CD4-positive, alpha-beta T cell treated with Interleukin-6 at 100 ng/mL for 8 hours (primary cell): ENCODE measurements at places on chromosomes 7 and 10.
A peak's percentile ranks its signal among the peaks of the same experiment; 100 is the strongest.

DNA sequence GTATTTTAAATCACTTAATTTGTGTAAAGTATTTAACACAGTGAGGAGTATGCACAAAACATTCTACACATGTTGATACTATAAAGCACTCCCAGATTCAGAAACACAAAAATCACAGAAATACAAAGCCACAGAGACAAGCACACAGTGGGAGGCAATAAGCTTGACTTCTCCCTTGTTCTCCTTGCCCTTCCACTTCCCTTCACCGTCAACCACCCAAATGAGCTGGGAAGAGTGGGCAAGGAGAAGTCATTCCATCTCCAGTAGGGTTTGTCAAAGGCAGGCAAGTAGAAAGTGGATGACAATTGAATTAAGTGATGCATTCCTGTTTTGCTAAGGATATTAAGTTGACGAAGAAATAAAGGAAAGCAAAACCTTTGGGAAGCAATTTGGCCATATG is 4.2 kb upstream of the TMEM139 start:
- no peak for DNase-seq

- DNase-seq = no peak
Observed at GRCh38 chr7:128872394-128872824, 9.8 kb downstream of the ATP6V1F start.

DNA sequence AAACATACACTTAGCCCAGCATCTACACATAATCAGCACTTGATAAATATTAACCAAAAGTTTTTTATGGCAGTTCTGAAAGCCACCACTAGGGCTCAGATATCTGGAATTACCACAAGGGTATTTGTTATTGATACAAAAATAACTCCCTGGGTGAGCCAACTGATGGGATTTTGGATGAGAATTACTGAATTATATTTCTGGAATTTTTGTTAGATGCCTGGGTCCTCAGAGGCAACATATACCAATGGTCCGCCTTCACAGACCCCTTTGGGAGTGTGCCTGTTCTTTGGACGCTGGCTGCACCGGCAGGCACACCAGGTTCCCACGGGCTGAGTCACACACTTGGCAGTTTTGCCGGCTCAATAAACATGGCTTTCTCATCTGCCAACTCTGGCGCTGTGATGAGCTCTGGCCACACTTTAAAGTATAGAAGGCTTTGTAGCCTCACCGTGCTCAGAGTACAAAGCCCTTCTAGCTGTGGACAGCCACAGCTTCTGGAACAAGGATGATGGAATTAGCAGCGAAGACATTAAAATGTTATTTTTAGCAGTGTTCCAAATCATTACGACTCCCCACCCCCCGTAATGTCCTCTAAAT is 24.5 kb upstream of the EEPD1 start:
- no peak for DNase-seq

DNA sequence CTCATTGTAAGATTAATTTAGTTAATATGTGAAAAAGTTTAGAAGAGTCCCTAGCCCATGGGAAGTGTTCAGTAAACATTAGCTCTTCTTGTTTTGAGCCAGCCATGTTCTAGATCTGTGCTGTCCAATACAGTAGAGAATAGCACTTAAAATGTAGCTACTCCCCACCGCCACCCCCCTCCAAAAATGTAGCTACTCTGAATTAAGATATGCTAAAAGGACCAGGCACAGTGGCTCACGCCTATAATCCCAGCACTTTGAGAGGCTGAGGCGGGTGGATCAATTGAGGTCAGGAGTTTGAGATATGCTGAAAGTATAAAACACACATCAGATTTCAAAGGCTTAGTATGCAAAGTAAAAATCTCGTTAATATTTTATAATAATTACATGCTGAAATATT is 47.3 kb upstream of the MXI1 start:
- DNase-seq = no peak

GRCh38 chr7:132004529-132004928 is 448.1 kb upstream of the PODXL start:
- DNase-seq = no peak

DNA sequence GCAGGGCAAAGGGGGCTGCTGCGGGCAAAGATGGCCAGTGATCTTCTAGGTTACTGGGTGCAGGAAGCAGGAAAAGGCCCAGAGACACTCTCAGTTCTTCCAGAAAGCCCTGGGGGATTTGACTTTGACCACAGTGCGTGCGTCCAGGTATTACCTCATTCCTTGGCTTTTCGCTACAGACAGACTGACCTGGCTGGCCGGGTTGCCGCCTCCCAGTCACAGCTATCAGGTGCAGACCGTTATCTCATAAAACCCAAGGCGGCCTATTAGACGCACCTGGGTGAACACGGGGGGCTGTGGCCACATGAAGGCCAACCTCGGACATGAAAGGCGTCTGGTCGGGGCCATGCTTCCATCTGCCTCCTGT is 80.3 kb downstream of the FOXL3 start:
- DNase-seq = no peak

GRCh38 chr10:122492999-122493481 is 31.7 kb downstream of the HTRA1 start:
- no peak for DNase-seq

- no peak for DNase-seq
Observed at GRCh38 chr7:151805191-151805590, 71.7 kb downstream of the PRKAG2 start.

DNA sequence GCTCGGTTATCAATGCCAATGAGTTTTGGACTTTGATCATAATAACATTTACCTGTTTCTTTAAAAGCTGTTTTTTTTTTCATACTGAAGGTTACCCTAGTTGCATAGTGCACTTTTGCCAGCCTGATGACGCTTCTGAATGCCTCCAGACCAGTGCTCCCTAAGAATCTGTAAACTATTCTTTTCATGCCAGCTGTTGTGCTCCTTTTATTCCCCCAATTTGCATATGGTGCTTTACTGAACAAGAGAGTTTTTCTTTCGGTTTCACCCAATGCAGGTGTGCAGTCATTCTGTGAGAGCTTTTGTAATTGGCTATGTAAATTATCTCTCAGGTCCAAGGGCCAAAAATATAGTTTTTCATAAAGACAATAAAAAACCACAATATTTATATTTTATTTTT is 48.1 kb upstream of the GLCCI1 start:
- DNase-seq = peak; percentile 14

- no peak for DNase-seq
Observed at GRCh38 chr7:68537774-68538071, 1060.6 kb upstream of the AUTS2 start.

DNA sequence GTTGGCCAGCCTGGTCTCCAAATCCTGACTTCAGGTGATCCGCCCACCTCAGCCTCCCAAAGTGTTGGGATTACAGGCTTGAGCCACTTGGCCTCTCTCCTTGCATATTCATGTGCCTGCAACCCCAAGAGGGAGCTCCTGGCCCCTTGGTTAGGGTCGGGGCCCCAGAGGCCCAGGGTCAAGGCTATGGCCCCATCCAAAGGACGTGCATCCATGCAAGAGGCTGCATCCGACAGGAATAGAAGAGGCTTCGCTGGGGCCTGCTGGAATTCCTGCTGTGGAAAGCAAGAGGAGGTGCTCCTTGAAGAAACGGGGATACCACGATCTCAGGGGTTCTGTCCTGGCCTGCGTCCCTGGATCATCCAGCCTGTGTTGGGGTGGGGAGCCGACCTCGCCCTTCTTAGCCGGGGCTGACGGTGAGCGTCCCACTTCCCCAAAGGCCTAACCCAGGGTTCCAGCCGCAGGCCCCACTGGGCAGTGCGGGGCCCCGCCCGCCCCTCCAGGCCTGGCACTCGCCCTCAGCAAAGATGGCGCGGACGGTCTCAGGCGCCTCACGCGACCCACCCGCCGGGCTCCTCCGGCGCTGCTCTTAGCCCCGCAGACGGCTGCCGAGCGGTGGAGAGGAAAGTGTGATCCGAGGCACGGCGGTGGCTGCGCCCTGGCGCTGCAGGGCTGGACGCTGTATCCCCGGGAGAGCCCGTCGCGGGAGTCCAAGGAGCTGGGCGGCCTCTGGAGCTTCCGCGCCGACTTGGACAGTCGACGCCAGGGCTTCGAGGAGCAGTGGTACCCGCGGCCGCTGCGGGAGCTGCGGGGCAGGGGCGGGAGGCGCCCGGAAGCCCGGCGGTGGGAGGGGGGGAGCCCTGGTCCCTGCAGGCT is 54.7 kb downstream of the ZNF727 start:
- DNase-seq = no peak

GRCh38 chr7:144384555-144385245 is 18.8 kb downstream of the NOBOX start:
- no peak for DNase-seq

GRCh38 chr10:120574981-120575380 is 118.0 kb downstream of the PLPP4 start:
- no peak for DNase-seq

GRCh38 chr10:130921461-130921860 is 390.1 kb downstream of the TCERG1L start:
- no peak for DNase-seq

GRCh38 chr10:97584060-97584797 is at the start of gene HOGA1:
Gene HOGA1, plus strand, starts transcription at chr10:97584389. Its CDS starts 315 bp downstream, at chr10:97584704.
- no peak for DNase-seq

DNA sequence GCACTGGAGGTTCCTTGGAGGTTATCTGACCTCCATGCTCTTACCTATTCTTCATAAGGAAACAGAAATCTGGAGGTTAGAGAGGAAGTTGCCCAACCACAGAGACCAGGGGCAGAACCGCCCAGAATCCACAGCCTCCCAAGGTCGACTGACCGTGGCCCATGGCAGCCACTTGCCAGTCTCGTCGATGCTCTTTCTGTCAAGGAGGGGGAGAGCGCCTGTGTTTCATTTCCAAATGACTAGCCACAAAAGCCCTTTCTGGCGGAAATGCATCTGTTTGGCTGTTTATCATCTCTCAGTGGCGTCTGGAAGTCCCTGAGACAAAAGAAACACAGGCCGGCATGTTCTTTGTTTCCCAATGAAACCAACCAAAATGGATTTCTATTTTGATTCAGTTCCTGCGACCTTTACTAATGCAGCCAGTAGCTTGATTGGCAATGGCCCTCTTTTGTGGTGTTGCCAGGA is 2.9 kb downstream of the RAMP3 start:
- no peak for DNase-seq

DNA sequence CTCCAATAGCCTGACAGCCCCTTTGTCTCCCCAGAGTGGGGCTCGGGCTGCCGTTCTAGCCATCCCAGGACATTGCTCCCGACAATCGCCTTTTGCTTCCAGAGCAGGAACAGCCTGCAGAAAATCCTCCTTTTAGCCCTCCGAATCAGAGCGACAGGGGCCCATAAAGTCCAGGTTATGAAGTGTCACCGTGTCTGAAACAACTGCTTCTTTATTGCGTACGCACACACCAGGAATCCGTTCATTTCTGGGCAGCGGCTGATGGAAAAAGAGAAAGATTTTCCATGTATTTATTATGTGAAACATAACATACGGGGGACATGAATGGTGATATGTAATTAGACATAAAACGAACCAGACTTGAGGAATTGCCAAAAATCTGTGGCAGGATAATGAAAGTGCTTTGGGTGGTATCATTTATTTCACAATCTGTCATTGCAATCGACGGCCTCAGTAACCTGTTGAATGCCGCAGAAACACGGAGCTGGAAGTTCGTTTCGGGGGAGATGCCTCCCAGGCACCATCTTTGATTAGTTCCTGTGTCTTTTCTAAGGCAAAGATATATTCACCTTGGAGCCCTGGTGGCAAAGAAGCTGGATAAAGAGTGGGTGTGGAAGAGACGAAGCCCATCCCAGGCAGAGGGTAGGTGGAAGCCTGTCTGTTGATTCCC is 48.1 kb downstream of the FAM241B start:
- no peak for DNase-seq

DNA sequence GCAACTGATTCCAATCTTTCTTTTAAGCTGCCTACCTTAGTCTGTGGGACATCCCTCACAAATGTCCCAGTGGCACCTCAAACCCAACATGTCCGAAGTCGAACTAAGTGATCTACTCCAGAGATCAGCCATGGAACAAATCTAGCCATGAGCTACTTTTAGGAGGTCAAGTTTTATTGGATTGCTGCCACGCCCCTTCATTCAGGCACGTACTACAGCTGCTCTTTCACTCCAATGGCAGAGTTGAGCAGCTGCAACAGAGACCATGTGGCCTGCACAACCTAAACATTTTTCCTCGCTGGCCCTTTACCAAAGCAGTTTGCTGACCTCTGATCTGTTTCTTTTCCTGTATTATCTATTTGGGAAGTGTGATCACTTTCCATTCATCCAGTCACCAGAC is 192.4 kb upstream of the CDCA7L start:
- DNase-seq = no peak

DNA sequence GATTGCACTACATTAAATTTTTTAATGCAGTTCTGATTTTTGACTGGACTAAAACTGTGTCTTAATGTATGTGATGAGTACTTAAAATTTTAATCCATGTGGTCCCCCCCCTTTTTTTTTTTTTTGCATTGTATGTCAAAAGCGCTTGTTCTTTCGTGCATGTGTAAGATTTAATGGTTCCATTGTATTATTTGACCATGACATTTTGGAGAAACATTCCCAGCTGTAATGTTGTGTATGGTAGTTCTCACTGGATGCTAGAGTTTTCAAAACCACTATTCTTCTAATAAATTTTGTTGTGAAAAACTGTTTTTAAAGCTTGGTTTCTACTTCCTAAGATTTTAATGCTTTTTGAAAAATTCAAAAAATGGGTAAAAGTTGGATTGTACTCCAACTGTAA is 132.0 kb downstream of the LCOR start:
- no peak for DNase-seq

- no peak for DNase-seq
Observed at GRCh38 chr10:96846926-96847325, 14.8 kb downstream of the LCOR start.

- DNase-seq = peak; percentile 45
Observed at GRCh38 chr7:92691578-92691977, 101.4 kb upstream of the FAM133B start.

DNA sequence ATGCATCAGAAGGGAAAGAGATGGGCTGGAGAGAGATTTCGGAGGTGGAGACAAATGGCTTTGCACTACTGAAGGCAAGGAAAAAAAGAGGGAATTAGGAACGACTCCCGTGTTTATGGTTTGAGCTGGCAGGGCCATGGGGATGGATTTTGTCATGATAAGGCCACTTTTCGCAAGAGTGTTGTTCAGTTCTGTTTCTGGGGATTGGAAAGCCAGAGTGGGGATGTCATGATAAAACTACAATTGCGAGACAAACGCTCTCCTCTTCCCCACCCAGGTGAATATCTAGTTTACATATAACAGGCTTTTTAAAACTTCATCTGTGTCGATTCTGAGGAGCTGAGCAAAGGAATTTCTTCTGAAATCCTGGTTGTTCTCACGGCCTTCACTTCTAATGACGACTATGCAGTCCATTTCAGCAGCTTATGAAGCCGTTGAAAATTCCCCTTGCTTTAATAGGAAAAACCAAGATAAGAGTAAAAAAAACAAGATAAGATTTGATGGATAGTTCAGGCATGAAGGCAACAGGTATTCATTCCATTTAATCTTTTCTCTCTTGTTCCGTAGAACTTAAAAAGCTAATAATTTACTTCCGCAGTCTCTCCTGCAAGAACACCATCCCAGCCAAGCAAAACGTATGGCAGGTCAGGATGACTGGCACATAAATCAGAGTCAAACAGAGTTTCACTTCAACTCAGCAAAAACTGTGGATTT is 245.6 kb upstream of the PITRM1 start:
- no peak for DNase-seq

- no peak for DNase-seq
Observed at GRCh38 chr7:14836571-14837189, 65.9 kb downstream of the DGKB start.
